Stimulated activated CD4-positive, alpha-beta T cell treated with anti-CD3 and anti-CD28 coated beads, Interleukin-2, amount 100 ng/mL, for 24 hours (primary cell): ENCODE measurements at places on chromosomes 7 and 10.

- DNase-seq, result no peak
These were observed 306.3 kb downstream of the FZD1 start for GRCh38 chr7:91570560-91570959.

GRCh38 chr7:19982841-19983835 is 209.7 kb upstream of the TMEM196 start:
- no peak for DNase-seq

DNA sequence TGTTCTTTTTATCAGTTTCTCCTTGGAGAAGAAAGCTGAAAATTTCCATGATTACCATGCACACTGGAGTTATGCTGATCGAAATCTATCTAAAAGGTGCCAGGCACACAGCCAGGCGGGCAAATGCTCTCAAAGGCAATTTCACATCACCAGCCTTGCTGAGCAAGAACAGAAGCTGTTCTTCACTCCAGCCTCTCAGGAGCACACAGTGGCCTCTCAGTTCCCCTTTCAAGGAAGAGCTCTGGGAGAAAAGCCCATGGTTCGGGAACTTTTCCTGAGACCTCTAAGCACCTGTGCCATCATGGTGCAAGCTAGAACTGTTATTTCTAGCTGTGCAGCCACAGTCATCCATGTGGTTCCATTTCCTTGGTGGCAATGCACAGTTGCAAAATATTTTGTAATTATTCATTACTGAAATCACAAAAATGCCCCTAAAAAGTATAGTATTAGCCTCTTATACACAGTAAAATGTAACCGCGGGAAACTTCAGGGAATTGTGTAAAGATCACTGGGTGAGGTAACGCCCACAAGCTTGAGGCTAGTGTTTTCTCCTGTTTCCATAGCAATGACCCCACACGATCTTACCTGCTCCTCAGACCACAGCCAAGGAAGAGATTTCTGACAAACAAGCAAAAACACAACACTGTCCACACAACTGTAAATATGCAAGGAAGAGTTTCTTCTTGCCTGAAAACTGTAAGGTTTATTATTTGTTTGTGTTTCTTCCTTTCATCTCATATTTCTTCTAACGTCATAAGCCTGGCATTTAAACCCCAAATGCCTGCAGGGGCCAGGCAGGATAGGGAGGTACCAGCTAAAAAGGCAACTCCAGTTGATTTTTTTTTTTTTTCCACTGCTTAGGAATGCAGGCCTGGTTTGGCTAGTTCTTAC is 121.2 kb downstream of the FAM107B start:
- DNase-seq, result no peak

GRCh38 chr10:99631496-99631895 is 11.3 kb upstream of the SLC25A28 start:
- no peak for DNase-seq

DNA sequence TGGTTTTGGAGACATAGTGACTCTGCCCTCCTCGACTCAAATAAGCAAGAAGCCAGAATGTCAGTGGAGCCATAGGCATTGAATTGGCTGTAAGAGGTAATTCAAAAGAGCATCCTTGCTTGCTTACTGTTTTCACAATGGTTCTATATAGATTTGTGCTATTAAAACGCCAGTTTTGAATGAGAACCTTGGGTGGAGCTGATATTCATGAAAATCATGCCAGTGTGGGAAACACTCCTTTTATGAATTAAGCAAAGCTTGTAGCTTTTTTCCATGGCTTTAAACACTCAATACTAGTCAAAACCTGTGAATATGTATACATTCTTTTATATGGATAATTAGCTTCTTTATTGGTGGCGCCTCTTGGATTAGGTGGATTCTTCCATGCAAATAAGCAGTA is 252.5 kb downstream of the SLC25A13 start:
- no peak for DNase-seq

DNA sequence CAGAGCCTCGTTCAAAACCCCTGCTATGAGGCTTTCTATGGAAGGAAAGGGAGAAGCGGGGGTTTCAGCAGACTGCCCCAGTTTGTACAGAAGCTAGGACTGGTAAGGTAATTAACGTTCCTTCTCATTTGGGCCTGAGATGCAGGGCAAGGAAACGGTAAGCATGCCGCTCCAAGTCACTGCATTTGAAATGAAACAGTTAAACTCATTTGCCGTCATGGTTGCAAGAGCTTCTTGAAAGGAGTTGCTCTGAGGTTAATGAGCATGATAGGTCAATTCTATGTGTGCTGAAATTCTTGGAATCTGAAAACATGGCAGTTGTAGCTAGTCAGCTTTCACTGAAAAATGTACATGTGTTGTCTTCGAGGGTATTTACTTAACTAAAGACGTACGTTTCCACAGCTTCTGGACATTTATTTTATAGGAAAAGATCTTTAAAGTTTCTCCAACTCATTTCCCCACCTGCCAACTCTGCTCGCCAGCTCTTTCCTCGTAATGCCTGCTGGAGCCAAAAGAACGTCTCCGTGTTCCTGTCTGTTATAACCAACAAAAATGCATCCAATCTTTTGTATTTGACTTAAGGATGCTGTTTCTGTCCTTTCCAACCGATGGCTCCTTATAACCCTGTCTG is 73.3 kb downstream of the ADAM12 start:
- no peak for DNase-seq

- no peak for DNase-seq
These were observed 30.4 kb upstream of the OTUD1 start for GRCh38 chr10:23408330-23408976.

DNA sequence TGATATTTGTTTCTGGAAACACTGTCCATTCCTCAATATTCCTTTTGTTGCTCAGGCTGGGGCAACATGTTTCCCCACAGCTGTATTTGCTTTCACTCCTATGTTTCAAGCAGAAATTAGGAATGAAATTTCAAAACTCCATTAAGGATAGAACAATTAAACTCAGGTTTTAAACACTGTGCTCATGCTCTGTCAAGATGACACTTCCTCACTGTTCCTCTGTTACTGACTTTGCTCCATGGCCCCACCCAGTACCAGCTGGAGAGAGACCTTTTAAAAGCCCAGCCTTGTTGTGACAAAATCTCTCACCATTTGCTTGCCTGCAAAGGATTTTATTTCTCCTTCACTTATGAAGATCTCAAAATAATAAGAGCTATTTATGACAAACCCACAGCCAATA is 197.4 kb downstream of the ELMO1 start:
- DNase-seq, result no peak

- peak; percentile 28 for DNase-seq
These were observed 11.2 kb upstream of the ZNF485 start for GRCh38 chr10:43594944-43595589.

DNA sequence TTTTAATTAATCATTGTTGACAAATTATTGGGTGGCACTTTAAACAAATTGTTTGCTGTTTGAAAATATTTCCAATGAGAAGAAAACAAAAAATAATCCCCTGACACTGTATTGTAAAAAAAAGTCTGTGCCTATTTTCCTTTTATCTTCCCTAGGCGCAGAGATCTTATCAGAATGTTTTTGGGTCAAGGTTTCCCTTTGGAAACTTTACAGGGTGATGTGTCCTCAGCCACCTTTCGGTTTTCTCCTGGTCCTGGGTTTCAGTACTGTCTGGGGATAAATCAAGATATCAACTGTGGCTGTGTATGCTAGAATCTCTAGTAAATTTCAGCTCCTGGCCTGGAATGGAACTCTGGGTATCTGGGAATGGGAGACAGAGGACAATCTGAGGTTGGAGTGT is 1.4 kb downstream of the ZNF107 start:
- DNase-seq, result no peak

DNA sequence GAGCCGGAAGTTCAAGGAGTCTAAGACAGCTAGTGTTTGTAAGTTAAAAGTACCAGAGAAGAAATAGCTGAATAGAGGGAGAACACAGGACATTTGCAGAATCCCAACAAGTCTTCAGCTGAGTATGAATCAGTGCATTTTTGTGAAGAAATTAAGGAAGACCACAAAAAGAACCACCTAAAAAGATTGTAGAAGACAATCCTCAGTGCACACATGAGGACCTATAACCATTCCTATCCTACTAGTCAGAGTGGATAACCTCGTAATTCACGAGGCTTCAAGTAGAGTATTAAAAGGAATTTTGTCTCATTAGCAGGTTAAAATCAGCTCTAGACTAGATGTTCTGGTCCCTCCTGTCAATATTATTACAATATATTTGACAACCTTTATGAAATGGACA is 295.4 kb upstream of the KAT6B start:
- DNase-seq, result no peak

DNA sequence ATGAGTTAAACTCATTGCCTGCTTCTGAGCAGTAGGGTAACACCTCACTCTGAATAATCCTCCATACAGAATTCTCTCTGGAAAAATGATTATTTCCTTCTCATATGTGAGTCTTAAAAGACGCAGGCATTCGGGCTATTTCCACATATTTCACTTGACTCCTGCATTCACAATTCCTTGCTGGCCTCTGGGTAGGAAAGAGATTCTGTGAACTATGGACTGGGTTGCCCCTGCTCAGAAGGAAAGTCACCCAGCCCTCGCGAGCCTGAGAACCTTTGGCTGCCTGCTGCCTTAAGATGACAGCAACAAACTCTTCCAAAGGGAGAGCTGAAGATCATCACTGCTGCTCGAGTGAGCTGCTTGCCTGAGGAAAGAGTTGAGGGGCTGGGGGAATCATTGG is 216.8 kb downstream of the BAMBI start:
- DNase-seq, result no peak

DNA sequence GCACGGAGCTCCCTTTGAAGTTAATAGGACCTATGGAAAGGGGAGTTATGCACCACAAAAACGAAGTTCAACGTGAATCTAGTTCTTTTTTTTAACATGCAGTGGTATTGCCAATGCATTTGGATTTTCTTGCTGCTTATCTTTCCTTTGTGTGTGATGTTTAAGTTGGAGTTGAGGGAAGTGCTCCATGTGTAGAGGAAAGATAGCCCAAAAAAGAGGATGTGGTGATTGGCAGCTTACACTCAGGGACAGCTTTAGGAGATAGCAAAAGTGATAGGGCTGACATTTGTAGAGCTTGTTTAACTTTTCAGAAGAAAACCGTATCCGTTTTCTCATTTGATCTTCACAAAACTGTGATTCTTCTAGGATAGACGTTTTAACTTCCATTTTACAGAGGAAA is 101.3 kb downstream of the MDFIC start:
- no peak for DNase-seq

GRCh38 chr7:27897441-27897847 is 157.5 kb downstream of the TAX1BP1 start:
- DNase-seq, result no peak

DNA sequence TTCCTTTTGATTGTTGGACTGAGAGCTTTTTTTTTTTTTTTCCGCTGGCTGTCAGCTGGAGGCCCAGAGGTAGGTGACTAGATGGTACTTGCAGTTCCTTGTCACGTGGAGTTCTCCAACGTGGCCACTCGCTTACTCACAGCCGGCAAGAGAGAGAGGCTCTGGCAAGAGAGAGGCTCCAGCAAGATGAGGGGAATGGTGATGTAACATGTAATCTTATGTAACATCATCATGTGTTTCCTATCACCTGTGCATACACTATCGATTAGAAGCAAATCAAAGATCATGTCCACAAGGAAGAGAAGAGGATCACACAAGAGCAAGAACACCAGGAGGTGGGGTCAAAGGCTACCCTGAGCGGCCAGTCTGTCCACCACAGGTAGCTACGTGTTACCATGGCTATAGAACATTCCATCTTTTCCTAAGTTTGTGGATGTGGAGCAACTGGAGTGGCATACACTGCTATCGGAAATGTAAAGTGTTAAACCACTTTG is 4.0 kb upstream of the BORCS7 start:
- no peak for DNase-seq

GRCh38 chr10:90847436-90847835 is 10.4 kb downstream of the HTR7 start:
- DNase-seq, result no peak
